ENCODE measurements at places on chromosomes 6 and 20. TPM values are rescaled to one million over a fixed set of nuclear protein-coding genes. Genes with fewer than 3 reads are reported as not detected.

TBXT gene
- 0.22 TPM for total RNA-seq

THBD gene
- 1.2 TPM for total RNA-seq

DLK2 gene
- 0.33 TPM for total RNA-seq

SLC32A1 gene
- not detected for total RNA-seq

AKAP7 gene
- total RNA-seq = 7.4 TPM

CFAP61 gene
- 0.15 TPM for total RNA-seq

ENPP1 gene
- total RNA-seq = 17.8 TPM

PSORS1C1 gene
- not detected for total RNA-seq

KLHDC3 gene
- 226 TPM for total RNA-seq

SMLR1 gene
- not detected for total RNA-seq

LZTS3 gene
- 11.0 TPM for total RNA-seq

TPX2 gene
- total RNA-seq = 119 TPM

- DNase-seq = no peak
Observed at GRCh38 chr20:13009682-13010406, 1.1 kb downstream of the SPTLC3 start.

DNA sequence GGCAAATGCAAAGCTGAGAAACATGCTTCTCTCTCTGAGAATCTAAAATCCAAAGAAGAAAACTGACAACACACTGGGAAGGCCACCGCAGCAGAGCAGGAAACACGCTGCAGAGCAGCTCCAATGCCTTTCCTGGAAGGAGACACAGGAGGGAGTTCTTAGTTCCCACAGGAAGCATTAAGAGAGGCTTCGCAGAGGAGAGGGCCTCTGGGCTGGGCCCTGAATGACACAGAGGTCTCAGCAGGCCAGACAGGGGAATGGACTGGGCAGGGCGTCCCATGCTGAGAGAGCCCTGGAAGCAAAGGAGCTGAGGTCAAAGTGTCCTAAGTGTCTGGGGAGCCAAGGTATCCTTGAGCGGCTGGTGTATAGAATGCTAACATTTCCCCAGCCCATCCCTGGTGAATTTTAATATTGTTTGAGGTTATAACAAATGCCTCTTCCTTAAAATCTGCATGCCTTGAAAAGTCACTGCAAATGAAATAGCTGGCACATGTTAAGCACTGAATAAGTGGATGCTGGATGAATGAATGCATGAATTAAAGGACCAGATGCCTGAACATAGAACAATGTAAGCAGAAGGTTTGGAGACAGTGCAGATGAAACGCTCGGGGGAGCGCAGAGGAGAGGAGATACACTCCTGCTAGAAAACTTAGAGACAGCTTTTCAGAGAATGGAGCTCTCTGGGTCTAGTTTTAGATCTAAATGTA is 110.0 kb upstream of the SYNDIG1 start:
- peak; percentile 40 for DNase-seq

DNA sequence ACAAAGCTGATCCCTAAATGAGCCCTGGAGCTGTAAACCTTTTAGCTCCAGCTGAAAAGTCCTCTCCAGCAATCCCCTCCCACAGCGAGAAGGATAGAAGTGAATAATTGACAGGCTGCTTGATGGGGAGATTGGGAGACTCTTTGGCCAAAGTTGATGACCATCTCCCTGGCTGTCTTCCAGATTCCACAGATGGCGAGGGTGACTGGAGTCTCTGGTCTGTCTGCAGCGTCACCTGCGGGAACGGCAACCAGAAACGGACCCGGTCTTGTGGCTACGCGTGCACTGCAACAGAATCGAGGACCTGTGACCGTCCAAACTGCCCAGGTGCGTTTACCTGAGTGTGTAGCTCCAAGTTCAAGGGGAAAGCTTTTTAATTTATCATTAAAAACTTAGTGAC is 67.3 kb downstream of the ISM1 start:
- DNase-seq = no peak

- DNase-seq = no peak
Observed at GRCh38 chr6:3768502-3768901, 17.0 kb upstream of the PXDC1 start.

GRCh38 chr6:129340983-129341382 is 369.0 kb downstream of the ARHGAP18 start:
- DNase-seq = no peak

DNA sequence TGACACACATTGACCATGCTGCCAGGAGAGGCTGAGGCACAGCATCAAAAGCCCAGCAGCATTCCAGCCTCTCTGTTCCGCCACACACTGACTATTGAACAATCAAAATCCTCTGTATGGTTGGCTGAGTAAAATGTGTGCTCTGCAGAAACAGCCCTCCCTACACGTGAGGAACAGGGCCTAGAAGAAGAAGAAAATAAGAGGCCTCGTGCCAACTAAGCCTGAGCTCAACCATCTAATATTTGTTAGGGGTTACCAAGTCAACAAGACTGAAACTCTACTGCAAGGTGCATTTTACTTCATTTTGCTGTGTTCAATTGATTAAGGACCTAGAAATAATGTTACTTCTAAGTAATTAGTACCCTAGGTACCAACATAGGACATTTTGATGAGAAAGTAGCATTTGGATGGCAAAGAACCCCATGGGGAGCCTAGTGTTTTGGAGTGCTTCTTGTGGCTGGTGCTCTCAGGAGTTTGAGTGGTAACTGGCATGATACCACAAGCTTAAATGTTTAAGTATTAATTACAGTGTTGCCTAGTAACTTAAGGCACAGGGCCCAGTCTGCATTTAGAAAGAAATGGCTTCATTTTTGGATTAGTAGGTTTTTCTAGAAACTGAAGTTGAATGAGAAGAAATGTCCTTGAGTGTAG is 146.6 kb upstream of the PLN start:
- DNase-seq = no peak

- no peak for DNase-seq
Observed at GRCh38 chr6:100153636-100154275, 159.7 kb upstream of the MCHR2 start.

- no peak for DNase-seq
Observed at GRCh38 chr6:150720774-150721233, 121.1 kb downstream of the PLEKHG1 start.

DNA sequence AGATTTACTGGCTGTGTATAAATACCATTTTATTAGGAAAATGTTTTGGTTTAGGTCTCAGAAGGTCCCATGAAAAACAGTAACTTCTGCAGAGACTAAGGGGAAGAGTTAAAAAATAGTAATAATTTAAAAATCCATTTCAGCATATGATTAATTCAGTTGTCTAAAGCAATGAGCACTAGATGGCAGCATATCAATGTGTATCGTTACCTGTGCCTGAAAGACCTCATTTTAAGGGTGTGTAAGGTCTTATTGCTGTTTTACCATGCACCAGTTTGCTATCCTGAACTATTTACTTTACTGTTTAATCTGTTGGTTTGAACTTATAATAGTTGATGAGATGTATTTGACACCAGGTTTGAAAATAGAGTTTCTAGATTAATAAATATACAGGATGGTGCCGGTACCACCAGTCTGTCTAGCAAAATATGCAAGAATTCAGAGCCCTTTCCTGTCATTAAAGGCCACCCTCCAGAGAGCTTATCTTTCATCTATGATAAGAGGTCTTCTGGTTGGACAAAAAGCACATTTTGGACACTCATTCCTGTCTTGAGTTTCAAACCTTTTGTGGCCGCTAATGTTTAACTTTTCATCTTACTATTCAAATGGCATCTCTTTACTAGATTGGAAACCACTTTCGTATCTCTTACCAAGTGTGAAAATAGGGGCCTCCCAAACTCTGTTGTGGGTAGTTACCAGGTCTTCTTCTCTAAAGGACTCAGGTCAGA is 8.9 kb upstream of the AHI1 start:
- DNase-seq = no peak

- DNase-seq = peak; percentile 53
Observed at GRCh38 chr6:20483887-20484497, 50.3 kb upstream of the CDKAL1 start.

DNA sequence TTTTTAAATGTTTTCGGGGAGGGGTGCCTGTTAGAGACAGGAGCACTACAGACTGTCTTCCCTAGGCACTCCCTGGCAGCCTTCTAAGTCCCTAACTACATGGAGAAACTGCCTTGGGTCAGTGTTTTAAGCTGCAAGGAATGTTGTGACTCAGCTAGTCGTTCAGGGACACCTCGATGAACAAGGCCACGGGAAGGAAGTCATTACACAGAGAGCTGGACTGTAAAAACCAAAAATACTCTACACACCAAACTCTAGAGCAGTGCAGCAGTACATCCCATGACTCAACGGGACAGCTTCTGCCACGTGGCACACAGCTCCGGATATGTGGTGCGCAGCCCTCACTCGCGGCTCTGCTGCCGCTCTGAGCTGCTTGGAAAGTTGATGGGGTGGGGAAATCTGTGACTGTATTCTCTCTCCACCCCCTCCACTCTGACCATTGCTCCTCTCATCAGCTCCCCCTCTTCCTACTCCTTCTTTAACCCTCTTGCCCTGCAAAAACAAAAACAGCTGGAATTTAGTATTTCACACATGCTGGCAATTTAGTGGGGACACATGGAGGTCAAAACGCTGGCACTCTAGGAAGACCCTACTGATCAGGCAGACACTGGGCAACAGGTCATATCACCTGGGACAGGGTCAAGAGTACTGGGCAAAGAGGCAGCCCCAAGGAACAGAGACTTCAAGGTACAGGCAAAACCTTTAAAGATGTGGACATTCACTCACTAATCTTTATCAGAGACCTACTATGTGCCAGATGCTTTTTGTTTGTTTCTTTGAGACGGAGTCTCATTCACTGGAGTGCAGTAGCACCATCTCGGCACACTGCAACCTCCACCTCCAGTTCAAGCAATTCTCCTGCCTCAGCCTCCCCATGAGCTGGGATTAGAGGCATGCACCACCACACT is 10.9 kb upstream of the LPIN3 start:
- no peak for DNase-seq

DNA sequence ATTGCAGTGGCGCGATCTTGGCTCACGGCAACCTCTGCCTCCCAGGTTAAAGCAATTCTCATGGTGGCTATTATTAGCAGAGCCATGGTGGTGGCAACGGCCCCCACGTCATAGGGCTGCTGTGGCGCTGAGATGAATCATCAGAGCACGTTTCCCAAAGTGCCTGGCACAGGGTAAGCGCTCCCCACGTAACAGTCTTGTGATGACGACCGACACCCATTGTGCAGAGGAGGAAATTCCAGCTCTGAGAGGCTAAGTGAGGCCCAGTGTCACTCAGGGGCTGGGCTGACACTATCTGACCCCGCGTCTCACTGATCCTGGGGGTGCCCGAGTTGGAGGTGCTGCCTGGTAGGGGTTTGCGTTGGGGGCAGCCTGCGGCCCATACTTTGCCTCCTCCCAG is 16.2 kb downstream of the SUN5 start:
- no peak for DNase-seq

All from H7 (cell line).